Activated naive CD4-positive, alpha-beta T cell treated with anti-CD3 and anti-CD28 coated beads, Interleukin-2, amount 50 U/mL, for 72 hours (primary cell): ENCODE measurements at places on chromosomes 2 and 18. TPM values are rescaled to one million over a fixed set of nuclear protein-coding genes. Genes with fewer than 3 reads are reported as not detected.

DNA sequence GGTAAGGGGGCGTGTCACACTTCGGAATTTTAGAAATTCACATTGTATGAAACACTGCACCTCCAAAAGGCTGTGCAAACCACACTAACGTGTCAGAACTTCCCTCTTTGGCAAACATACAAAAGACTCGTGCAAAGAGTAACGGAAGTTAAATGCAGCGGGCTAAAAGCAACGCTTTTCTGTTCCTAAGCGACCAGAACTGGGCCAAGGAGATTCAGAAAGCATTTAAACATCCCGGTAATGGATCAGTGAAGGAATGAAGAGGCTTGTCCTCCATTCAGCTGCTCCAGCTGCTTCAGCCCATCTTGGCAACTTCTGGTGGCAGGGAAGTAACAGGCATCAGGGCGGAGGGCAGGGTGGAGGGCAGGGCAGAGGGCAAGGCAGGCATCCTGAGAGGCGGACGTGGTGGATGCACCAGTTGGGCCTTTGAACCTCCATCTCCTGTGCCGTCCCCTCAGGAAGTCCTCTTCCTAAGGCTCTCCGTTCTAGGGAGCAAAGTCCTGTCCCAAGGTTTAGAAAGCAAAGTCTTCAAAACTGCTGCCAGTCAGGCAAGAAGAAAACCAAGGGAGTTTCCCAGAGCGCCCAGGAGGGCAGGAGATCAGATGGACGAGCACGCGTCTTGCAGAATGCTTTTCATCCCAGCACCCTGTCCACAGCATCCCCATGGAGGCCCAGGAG lies 230.7 kb downstream of the ZNF516 start:
- no peak for DNase-seq

DNA sequence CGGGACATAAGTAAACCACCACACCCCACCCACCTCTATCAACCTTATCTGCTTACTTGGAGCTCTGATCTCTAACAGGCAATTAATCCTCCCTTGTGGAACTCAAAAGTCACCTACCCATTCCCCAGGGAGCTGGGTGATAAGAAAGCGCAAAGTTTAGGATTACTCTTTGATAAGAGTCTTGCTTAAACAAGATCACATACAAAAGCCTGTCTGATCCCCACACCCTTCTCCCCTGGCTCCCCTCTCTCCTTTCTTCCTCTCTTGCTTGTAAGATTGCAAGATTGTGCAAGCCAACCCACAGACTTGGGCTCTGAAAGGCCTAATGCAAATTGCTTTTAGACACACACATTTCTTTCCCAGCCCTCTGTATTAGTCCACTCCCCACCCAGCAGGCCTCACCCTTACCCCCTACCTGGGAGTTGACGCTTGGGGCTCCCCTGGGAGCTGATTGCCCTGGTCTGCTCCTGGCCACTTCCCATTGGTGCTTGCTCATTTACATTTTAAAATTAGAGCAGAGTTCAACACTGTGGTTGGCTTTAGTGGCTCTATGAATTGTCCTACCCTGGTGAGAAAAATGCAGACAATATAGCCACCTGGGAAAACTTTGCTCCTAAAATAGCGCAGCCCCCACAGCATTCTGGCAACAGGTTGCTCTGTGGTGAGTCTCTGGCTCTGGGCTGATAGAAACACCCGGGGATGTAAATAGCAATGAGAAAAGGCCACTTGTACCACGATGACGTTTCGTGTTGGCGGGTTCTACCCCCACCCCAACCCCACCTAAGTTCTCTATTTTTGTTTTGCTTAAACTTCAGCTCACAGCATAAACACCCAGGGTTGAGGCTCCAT lies 92.8 kb upstream of the MSH2 start:
- no peak for DNase-seq

MRPL53 gene
- 99.4 TPM for total RNA-seq

DNA sequence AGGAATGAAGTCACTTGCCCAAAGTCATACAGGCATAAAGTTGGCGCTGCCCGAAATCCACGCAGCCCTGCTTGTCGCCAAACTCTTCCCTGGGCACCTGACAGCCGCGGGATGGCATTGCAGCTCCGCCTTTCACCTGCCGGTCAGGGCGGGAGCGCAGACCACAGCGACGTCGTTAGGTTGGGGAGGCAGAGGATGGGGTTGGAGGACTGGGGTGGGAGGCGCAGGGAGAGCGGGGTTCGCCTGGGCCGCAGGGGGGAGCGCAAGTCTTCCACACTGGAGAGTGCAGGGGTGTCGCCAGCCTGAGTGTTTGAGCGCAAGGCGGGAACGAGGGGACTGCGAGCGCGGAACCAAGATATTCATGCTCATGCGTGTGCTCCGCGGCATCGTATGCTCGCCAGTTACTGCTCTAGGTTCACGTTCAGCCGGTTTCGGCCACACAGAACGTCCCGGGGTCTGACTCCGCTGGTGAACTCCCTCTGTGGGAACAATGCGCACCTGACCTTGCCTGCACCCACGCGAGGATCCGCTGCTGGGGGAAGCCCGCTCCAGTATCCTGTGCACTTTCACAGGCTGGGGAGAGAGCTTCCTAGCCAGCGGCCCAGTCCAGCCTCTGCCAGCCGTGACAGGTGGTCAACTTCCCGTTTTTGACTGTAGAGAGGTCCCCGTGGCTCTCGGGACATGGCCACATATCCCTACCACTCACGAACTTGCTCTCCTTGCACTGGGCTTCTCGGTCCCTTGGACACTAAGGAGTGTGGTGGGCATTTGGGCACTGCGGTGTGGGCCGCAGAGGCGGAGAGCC lies 767 bp upstream of the NPPC start:
- no peak for DNase-seq

LINC00305 gene
- not detected for total RNA-seq

FAM228A gene
- 0.30 TPM for total RNA-seq

- DNase-seq, result no peak
Observed at GRCh38 chr2:176105730-176106580, 1.1 kb upstream of the HOXD11 start.

DNA sequence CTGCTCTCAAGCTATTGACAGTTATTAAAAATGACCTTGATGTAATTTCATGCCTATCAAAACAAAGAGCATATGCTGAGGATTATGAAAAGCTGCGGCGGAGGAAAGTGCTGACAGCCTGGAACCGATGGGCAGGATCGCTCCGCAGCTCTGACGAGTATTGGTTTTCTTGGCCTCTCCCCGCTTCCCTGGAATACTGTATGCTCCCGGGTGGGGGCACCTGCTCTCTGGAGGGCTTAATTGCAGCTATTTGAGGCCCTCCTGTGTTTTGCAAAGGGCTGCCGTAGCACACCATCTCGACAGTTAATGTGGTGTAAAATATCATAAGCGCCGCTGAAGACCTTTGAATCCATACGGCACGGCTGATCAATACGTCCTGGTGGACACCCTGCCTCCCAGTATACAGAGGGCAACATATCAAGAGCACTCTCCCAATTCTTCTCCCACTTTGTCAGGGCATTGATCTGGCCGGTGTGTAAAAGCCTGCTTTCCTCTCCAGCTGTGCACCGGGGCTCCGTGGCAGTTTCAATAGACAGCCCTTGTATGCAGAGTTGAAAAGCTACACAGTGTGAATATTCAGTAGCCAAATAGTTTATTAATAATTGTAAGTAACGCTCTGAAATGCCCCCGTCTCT lies 662.4 kb downstream of the GALR1 start:
- DNase-seq, result no peak

DNA sequence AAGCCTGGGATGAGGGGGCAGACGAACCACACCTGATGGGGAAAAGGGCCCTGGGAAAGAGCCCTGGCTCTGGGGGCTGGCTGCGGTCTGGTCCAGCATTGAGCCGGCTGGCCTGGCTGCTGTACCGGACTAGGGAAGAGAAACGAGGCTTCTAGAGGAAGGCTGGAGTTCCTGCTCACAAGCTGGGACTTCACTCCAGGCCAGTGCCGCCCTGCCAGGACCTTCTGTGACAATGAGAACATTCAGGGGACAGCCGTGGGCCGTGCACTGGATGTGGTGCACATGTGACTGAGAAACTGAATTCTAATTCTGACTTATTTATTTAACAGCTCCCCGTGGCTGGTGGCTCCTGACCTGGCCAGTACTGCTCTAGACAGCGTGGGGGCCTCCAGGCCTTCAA lies 269.3 kb downstream of the HDAC4 start:
- DNase-seq, result no peak

TMEM247 gene
- not detected for total RNA-seq

CAPG gene
- total RNA-seq, result 39.8 TPM

DNA sequence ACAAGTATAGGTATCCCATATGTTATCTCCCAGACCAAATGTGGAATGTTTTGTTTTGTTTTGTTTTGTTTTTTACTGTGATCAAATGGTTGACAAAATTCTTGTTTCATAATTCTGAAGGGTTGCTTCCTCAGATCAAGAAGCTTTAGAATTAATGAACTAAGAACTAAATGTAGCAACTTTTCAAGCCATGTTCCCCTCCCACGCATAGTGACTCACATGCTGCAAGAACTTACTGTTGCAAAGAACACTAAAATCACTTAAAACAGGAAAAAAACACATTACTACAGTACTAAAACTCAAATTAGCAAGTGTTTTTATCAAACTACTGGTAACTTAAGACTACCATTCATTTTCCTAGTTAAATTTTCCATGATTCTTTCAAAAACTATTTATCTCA lies 30.6 kb downstream of the HNRNPLL start:
- DNase-seq, result no peak

FAM110C gene
- 2.1 TPM for total RNA-seq

DNA sequence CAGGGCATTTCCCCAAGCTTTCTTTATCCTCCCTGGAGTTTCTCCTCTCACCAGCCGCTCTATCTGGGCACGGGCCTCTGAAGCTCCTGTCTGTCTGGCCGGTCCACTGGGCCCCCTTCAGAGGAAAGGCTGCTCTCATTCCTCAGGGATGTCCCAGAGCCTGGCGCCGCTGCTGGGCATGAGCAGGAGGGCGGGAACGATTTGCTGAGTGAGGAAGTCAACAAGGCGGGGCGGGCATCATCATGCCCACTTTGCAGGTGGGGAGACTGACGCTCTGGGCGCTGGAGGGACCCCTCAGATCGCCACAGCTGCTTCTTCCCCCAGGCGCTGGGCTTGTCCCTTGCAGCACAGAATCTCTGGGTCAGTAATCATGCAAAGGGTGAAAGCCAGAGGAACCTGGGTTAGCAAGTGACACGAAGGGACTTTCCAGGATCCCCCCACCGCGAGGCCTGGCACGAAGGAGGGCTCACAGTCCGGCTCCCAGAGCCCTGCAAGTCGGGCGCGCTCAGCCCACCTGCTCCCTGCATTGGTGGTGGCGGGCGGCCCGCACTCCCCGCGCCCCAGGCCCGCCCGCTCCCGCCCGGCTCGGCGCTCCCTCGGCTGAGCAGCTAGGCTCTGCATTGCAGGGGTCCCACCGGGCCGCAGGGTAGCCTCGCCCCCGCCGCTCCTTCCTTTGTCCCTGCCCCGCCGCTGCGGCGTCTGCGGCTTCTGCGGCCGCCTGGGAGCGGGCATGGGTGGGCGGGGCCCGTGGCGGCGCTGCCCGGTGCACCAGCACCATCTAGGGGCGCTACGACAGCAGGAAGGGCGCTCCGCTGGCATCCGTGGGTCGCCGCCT lies 157.8 kb downstream of the CYRIA start:
- DNase-seq, result no peak
